H1 (cell line): ENCODE measurements at places on chromosomes 11 and 22.
A peak's percentile ranks its signal among the peaks of the same experiment; 100 is the strongest.

GRCh38 chr11:16799221-16799620 lies 60.8 kb downstream of the C11orf58 start:
- peaks cover 2% of the 10 kb centered on the region; the same call in 1 of the 2 replicates for H3K36me3 ChIP-seq
- H3K4me1 ChIP-seq = no peaks in the 10 kb centered on the region
- H3K27ac ChIP-seq = no peak overlapping the region
- H3K4me3 ChIP-seq = no peak overlapping the region
- no peak for DNase-seq

GRCh38 chr11:10236840-10237239 lies 57.2 kb downstream of the SBF2 start:
- H3K4me1 ChIP-seq = no peaks in the 10 kb centered on the region
- no peak overlapping the region for H3K27ac ChIP-seq
- no peak overlapping the region for H3K4me3 ChIP-seq
- DNase-seq = no peak
- no peaks in the 10 kb centered on the region for H3K27me3 ChIP-seq

DNA sequence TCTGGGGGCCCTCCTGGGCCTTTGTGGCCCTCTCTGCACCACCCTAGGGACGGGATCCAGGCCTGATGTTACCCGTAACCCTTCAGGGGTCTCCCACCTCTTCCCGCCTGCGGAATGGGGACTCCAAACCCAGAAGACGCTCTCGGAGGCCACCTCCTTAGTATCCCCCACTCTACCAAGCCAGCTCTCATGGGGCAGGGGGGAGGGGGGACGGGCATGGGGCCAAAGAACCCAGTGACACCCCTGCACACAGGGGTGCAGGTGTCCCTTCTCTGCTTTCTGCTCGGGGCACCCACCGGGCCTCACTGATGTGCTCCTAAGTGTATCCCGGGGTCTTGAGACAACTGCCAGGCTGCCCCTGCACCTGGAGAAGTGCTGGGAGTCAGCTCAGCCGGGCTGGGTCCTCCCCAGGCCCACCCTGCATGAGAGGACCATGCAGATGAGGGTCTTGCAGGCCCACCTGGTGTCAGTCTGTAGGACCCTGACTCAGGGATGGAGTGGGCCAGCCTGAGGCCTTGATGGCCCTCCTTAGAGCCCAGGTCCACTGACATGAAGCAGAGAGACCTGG lies 176.9 kb downstream of the IGLL1 start:
- no peaks in the 10 kb centered on the region for H3K36me3 ChIP-seq
- no peak overlapping the region for H3K27ac ChIP-seq

GRCh38 chr11:123833095-123833494 lies 26.9 kb upstream of the OR6M1 start:
- H3K27ac ChIP-seq = no peak overlapping the region
- no peak overlapping the region for H3K4me3 ChIP-seq
- no peaks in the 10 kb centered on the region for H3K27me3 ChIP-seq
- H3K36me3 ChIP-seq = no peaks in the 10 kb centered on the region

DNA sequence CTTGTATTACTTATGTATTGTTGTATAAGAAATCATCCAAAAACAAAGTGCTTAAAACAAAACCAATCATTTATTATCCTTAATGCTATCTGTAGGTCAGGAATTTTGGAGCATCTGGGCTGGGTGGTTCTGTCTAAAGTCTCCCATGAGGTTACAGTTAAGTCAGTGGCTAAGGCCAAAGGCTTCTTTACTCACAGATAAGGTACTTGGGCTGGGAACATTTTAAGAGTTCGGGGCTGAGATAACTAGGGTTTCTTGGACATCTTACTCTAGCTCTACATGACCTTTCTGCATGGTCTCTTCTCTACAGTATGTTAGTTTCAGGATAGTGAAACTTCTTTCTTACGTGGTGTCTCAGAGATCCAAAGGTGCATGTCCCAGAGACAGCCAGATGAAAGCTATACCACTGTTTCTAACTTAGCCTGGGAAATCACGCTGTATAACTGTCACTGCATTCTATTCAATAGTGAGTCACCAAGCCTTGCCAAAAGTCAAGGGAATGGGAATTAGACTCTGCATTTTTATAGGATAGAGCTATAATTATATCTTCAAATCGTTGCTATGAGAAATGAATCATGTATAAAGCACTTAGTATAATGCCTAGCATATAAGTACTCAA lies 29.6 kb downstream of the SOX6 start:
- H3K4me1 ChIP-seq = no peaks in the 10 kb centered on the region
- H3K27ac ChIP-seq = no peak overlapping the region
- H3K36me3 ChIP-seq = no peaks in the 10 kb centered on the region
- DNase-seq = no peak
- no peak overlapping the region for H3K4me3 ChIP-seq

DNA sequence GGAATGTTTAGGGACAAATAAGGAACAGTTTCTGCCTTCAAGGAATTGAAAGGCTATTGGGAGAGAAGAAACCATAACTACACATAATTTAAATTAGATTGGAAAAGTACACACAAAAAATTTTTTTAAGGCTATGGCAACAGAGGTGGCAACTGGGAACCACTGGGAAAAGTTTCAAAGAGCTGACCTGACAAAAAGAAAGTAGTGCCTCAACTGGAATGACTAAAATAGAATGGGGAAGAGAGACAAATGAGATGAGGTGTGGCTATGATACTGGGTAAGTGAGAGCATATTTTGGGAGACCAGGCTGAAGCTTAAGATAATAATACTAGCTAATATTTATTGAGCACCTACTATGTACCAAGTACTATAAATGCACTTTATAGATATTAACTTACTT lies 2.9 kb upstream of the AKIP1 start:
- H3K4me3 ChIP-seq = no peak overlapping the region
- no peak for DNase-seq
- peaks cover 8% of the 10 kb centered on the region for H3K4me1 ChIP-seq
- no peak overlapping the region for H3K27ac ChIP-seq

DNA sequence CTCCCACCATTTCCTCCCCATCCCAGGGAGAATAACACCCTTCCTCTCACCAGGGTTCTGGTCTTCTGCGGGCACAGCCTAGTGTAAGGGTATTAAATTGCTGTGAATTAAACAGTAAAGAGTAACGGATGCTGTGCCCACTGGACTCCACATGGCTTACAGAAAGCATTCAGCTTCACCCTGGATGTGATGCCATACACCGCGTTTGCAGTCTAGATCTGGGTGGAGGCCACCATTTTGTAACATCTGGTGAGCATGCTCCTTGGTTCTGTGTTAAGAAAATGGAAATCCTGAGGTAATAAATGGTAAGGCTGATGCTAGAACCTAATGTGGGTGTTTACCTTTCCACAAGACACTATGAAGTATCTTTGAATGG lies 331.8 kb upstream of the B3GAT1 start:
- no peak for DNase-seq
- H3K27me3 ChIP-seq = no peaks in the 10 kb centered on the region
- H3K36me3 ChIP-seq = no peaks in the 10 kb centered on the region
- no peak overlapping the region for H3K27ac ChIP-seq
- no peaks in the 10 kb centered on the region for H3K4me1 ChIP-seq

GRCh38 chr11:114232400-114233059 lies 63.7 kb upstream of the NNMT start:
- H3K27me3 ChIP-seq = peaks cover 13% of the 10 kb centered on the region; the same call in 1 of the 2 replicates
- no peak overlapping the region for H3K27ac ChIP-seq
- peaks cover under 1% of the 10 kb centered on the region for H3K4me1 ChIP-seq
- no peak overlapping the region for H3K4me3 ChIP-seq

GRCh38 chr11:110463153-110463552 lies 33.4 kb downstream of the FDX1 start:
- no peak overlapping the region for H3K4me3 ChIP-seq
- H3K27ac ChIP-seq = no peak overlapping the region
- no peaks in the 10 kb centered on the region for H3K27me3 ChIP-seq
- DNase-seq = peak; percentile 65
- H3K4me1 ChIP-seq = no peaks in the 10 kb centered on the region
- H3K36me3 ChIP-seq = no peaks in the 10 kb centered on the region

GRCh38 chr22:29216873-29217666 lies 11.4 kb downstream of the EMID1 start:
- H3K27me3 ChIP-seq = no peaks in the 10 kb centered on the region
- no peaks in the 10 kb centered on the region for H3K36me3 ChIP-seq
- no peak overlapping the region for H3K4me3 ChIP-seq
- DNase-seq = no peak

DNA sequence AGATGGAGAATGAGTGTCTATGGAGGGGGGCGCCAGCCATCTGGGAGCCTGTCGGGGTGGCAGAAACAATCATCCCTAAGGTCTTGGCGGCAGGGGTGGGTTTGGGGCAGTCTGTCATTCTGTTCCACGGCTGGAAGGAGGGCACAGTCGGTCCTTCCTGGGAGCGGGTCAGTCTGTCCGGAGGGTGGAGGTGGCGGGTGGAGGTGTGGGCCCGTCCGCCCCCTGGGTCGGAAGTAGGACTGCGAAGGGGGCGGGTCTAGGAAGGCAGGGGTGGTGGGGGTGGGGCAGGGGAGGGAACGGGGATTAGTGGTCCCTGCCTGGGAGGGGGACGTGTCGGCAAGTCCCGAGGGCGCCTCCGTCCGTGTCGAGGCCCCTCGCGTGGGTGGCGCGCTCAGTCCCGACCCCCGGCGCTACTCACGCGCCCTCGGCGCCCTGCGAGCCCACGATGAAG lies 461 bp downstream of the TBC1D10A start:
- H3K27ac ChIP-seq = no peak overlapping the region; the same call in 1 of the 2 replicates
- peaks cover 14% of the 10 kb centered on the region for H3K4me1 ChIP-seq
- 0 out of 2 replicates have a peak, but pooled peaks cover 3% of the 10 kb centered on the region for H3K36me3 ChIP-seq
- peak overlapping the region; percentile 99 for H3K4me3 ChIP-seq
- H3K27me3 ChIP-seq = no peaks in the 10 kb centered on the region
- DNase-seq = peak; percentile 49

DNA sequence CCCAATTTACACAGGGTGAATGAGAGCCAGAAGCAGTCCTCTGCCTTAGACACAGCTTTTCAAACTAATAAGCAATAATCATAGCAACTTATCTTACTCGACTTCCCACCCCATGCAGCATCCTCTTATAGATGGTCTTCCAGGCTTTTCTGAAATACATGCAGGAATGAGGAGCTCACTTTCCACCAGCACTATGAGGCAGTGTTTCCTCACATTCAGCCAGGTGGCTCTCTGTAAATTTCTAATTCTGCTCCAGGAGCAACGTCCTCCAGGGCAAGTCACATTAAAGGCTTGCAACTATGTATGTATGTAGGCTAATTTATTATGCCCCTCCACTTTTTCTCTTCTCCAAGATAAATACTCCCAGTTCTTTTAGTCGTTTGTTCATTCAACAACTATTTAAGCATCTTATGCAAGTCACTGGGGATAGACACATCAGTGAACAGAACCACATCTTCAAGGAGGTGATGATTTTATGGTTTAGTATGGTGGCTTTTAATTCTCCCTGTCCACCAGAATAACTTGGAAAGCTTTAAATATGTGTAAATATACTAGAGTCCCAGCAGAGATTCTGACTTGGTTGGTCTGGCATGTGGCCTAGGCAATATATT lies 59.9 kb downstream of the PAK1 start:
- no peaks in the 10 kb centered on the region for H3K36me3 ChIP-seq
- no peak overlapping the region for H3K4me3 ChIP-seq
- no peak for DNase-seq
- no peak overlapping the region for H3K27ac ChIP-seq
- no peaks in the 10 kb centered on the region for H3K27me3 ChIP-seq

DNA sequence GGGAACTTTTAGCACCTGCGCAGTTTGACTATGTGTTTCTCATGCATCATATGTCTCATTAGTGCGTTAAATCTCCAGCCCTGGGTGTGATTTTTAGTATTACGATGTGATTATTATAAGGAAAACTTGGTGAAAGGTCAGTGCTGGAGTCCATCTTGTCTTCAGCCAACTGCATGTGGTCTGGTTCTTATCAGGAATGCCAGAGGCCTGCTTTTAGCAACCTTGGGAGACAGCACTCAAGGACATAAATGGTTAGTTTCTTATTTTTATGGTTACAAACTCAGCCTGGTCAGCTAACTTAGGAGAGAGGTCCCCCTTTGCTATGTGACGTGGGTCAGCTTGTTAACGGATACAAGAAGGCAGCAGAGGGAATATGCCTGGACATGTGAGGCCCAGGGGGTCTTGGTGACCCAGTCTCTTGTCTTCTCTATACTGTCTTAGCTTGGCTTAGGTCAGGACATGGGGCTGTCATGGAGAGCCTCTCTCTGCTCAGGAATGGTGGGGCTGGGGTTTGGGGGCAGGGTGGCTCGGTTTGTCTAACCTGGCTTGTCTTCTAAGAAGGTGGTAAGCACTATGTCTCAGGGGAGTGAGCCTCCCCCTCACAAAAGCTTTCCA lies 21.5 kb downstream of the KCTD21 start:
- H3K27me3 ChIP-seq = no peaks in the 10 kb centered on the region
- no peak overlapping the region for H3K4me3 ChIP-seq
- H3K4me1 ChIP-seq = no peaks in the 10 kb centered on the region
- DNase-seq = no peak

- no peaks in the 10 kb centered on the region; the same call in 1 of the 2 replicates for H3K36me3 ChIP-seq
- no peak overlapping the region for H3K4me3 ChIP-seq
- H3K27ac ChIP-seq = no peak overlapping the region
- H3K27me3 ChIP-seq = no peaks in the 10 kb centered on the region
These were observed 73.7 kb downstream of the SCN3B start for GRCh38 chr11:123580557-123581275.

- no peak overlapping the region for H3K4me3 ChIP-seq
- H3K27me3 ChIP-seq = no peaks in the 10 kb centered on the region
- no peaks in the 10 kb centered on the region for H3K4me1 ChIP-seq
- DNase-seq = no peak
These were observed 12.5 kb downstream of the PRR5L start for GRCh38 chr11:36308577-36308976.

- DNase-seq = no peak
- H3K27me3 ChIP-seq = no peaks in the 10 kb centered on the region; the same call in 1 of the 2 replicates
- H3K36me3 ChIP-seq = no peaks in the 10 kb centered on the region
- H3K4me1 ChIP-seq = peaks cover 4% of the 10 kb centered on the region
- no peak overlapping the region for H3K4me3 ChIP-seq
These were observed 72.0 kb downstream of the CD82 start for GRCh38 chr11:44637487-44637886.

GRCh38 chr22:40928657-40929056 lies 22.5 kb upstream of the RBX1 start:
- H3K4me1 ChIP-seq = no peaks in the 10 kb centered on the region
- peaks cover 9% of the 10 kb centered on the region; the same call in 1 of the 2 replicates for H3K36me3 ChIP-seq
- no peak overlapping the region for H3K4me3 ChIP-seq
- no peak overlapping the region for H3K27ac ChIP-seq

DNA sequence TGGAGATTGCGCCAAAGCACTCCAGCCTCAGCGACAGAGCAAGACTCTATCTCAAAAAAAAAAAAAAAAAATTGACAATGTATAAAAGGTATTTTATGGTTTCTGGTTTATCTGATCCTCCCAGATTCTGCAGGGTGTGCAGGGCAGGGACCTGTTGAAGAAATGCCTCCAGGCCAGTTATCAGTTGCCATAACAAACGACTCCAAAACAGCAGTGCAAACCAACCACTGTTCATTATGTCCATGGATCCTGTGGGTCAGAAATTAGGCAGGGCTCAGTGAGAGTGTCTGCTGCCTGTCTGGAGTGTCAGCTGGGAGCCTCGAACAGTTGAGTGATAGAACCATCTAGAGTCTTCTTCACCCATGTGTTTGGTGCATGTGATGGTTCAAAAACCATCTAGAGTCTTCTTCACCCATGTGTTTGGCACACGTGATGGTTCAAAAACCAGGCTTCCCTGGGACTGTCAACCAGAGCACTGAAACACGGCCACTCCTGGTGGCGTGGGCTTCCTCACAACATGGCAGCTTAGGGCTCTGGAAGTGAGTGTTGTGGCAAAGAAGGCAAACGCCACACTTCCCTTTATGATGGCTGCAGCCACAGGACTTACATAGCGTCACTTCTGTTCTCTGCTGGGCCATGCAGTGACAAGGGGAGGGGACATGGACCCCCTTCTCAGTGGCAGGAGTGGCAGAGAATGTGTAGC lies 115.1 kb upstream of the CRYBB3 start:
- DNase-seq = no peak
- no peak overlapping the region for H3K27ac ChIP-seq
- no peaks in the 10 kb centered on the region for H3K27me3 ChIP-seq
- no peak overlapping the region for H3K4me3 ChIP-seq
- no peaks in the 10 kb centered on the region for H3K36me3 ChIP-seq
